ENCODE measurements at places on chromosomes 13 and 19.

GRCh38 chr13:99327761-99328160 lies 20.6 kb upstream of the GPR183 start:
- no peak for DNase-seq

DNA sequence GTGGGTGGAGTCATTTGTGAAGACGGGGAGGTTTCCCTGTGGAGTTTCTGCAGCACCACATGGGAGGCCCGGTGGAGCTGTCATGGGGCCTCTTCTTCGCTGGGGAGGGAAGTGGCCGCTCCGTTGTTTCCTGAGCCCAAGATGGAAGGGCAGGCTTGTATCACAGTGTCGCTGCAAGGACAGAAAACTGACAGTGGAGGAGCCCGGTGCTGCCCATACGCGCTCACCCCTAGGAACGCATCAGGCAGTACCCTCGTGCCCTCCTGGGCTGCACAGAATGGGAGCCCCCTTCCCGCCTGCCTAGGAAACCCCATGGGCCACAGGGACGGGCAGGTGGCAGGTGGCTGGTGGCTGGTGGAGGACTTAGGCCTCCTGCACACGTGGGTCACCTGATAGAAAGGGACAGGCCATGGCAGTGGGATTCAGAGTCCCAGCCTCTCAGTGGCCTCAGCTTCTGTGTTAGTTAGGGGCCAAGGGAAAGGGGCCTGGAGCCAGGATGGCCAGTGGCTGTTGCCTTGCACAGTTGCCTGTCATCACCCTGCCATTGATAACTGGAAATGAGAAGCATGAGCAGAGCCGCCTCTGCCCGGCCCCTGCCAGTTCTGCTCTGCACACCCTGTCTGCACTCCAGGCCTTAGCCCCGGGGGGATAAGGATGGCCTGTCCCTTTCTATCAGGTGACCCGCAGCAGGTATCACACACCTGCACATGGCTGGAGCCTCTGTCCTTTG lies 7.6 kb downstream of the COL4A2 start:
- DNase-seq = no peak

DNA sequence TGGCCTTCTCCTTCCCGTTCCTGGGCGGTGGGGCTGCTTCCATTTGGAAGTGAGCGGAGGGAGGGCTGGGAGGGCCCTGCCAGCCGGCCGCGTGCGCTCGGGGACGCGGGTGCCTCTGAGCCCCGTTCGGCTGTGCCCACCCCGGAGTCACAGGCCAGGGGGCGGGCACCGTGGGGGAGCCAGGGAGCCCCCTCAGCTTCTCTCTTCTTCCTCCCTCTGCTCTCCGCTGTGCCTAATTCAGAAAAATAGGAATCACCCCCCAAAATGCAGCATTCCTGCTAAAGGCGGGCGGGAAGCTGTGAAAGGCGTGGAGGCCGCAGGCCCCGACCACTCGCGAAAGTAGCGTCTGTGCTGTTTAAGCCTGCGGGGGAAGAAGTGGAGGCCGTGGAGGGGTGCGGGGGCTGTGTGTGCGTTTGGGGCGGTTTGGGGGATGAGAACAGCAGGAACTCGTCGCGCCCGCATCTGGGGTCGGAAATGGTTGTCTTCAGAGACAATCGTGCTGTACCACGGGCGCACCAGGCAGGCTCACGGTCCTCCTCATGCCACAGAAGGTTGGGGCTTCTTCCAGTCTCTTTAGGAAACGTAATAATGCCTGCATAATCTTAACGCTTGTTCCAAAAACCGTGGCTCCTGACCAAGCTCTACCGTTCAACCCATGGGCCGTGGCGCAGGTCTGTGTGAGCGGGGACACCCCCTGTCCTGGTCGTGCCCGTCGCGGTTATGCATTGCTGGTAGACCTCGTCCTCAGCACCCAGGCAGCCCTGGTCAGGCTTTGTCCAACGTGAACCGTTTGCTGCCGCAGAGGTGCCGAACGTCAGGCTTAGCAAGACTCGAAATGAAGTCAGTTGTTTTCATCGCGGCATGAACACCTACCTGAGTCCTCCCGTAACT lies 110.4 kb upstream of the SOX1 start:
- no peak for DNase-seq

GRCh38 chr13:111114362-111115060 lies 599 bp upstream of the ARHGEF7 start:
- DNase-seq = peak; percentile 80

DNA sequence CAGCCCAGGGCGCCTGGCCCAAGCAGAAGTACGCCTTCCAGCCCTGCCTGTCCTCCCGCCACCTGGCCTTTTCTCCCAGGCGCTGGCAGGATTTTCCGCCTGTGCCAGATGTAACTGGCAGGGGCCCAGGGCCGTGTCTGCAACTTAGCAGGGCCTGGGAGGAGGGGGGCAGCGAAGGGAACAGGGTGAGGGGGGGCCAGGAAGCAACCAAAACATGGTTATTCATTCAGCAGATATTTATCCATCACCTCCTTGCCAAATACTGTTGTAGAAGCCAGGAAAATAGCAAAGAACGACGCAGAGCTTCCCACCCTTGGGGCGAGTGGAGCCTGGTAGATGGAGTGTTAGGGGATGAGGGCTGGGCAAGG lies 5.6 kb downstream of the TLE6 start:
- peak; percentile 54 for DNase-seq

DNA sequence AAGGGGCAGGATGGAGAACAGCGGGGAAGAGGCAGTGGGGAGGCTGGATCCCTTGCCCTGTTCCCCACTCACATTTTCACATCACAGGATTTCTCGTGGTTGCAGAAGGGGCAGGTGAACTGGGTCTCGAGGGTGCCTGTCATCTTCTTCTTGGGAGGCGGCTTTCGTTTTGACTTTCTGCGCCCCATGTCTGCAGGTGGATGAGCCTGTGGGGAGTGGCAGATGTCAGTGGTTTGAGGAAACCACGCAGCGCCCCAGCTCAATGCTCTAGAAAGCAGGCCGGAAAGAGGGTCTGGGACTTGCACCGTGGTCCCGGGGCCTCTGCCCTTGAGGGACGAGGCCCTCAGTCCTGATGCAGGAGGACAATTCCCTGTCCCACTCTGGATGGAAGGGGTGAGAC lies 4.9 kb downstream of the ELOF1 start:
- DNase-seq = no peak

- DNase-seq = no peak
These were observed 1475.0 kb downstream of the SLITRK1 start for GRCh38 chr13:82407321-82407720.

DNA sequence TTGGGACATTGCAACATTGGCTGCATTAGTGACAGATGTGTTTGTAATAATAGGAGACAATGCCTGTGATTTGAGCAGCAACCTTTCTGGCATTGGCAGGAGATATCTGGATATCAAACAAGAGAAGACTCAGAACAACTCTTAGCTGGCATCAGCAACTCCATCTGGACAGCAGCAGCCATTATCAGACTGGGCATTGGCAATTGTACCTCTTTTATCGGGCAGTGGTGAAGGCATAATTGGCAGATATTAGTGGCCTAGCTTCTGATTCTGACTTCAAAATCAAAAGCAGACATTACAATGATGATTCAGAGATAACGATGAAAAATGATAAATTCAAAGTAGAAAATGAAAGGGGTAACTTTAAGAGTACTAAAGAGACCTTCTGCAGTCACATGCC lies 1193.7 kb downstream of the EFNB2 start:
- no peak for DNase-seq

DNA sequence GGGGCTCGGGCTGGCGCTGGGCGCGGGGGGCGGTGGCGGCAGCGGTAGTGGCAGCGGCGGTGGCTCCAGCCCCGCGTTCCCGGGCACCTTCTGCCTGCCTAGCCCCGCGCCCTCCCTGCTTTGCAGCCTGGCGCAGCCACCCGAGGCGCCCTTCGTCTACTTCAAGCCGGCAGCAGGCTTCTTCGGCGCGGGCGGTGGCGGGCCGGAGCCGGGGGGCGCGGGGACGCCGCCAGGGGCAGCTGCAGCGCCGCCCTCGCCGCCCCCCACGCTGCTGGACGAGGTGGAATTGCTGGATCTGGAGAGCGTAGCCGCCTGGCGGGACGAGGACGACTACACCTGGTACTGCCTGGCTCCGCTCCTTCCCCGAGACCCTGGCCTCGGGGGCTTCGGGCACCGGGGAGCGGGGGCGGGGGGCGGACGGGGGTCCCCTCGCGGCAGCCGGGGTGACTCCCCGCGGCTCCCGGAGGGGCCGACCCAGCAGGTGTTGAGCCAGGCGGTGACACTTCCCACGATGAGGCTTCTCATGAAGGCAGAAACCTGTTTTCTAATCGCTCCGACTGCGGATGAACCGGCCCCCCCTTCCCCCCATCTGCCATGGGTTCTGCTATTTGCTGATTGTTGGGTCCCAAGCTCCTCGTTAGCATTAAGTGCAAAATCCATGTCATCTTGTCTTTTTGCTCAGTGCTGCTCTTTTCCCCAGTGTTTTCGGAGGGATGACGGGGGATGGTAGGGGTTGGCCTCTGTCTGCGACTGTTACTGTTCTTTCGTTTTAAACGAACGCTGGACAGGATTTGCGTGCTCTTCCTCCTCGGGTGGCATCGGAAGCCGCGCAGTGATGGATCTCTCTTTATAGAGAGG lies 943 bp downstream of the SLAIN1 start:
- peak; percentile 37 for DNase-seq

DNA sequence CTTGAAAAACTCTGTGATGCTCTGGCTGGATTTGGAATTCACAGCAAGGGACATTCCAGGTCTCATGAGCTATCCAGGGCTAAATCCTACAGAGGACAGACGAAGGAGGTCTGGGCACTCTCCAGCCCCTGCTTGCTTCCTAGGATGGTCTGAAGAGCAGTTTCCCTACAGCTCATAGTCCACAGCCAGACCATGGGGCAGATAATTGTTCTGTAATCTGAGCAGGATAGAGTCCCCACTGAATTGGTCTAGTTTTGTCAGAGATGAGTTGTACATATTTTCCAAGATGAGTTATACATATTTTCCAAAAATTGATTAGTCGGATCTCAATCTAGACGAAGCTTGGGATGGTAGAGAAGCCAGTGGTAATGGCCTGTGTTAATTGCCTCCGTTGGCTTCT lies 75.6 kb downstream of the C13orf42 start:
- DNase-seq = no peak

DNA sequence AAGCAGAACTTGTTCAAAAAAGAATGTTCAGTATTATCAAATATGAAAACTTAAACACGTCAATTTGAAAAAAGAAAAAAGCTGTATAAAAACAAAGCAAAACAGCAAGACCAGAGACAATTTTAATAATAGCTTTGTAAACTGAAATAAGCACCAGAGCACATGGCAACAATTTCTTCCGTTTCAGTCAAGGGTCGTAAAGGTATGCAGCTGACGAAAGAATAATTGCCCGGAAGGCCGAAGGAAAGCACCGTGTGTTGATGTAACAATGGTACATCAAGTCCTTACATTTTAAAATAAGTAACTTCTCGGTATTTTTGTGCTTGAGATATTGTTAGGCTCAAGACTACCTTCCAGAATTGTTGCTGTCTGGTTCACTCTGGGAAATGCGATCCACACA lies 1.7 kb downstream of the PROSER1 start:
- peak; percentile 33 for DNase-seq

- DNase-seq = peak; percentile 64
These were observed 44.0 kb upstream of the GAS6 start for GRCh38 chr13:113907635-113908617.

- DNase-seq = no peak
These were observed 212.5 kb upstream of the ZNF536 start for GRCh38 chr19:30159636-30160035.

DNA sequence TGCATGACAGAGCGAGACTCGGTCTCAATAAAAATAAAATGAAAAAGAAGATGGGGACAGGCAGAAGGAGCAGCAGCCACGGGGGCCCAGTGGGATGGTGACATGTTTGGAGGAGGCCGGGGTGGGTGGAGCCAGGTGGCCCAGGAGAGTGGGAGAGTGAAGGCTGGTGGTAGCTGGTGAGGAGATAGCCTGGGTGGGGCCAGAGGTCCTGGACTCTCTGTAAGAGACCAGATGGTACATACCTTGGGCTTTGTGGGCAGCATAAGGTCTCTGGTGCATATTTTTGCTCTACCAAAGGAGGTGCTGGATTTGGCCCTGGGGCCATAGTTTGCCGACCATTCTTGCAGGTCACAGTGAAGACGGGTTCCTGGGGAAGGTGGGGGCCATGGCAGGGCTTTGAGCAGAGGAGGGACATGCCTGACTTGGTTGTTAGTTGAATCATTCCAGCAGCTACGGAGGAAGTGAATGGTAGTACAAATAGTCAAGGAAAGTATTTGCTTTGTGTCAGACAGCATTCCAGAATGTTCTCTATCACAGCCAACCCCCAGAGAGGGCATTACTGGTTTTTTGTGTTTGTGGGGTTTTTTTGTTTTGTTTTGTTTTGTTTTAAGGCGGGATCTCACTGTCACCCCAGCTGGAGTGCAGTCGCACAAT lies 69.1 kb downstream of the ARHGEF18 start:
- peak; percentile 37 for DNase-seq

GRCh38 chr13:40617801-40618356 lies 48.6 kb downstream of the FOXO1 start:
- no peak for DNase-seq

GRCh38 chr13:45370922-45371406 lies 30.0 kb upstream of the TPT1 start:
- peak; percentile 85 for DNase-seq

DNA sequence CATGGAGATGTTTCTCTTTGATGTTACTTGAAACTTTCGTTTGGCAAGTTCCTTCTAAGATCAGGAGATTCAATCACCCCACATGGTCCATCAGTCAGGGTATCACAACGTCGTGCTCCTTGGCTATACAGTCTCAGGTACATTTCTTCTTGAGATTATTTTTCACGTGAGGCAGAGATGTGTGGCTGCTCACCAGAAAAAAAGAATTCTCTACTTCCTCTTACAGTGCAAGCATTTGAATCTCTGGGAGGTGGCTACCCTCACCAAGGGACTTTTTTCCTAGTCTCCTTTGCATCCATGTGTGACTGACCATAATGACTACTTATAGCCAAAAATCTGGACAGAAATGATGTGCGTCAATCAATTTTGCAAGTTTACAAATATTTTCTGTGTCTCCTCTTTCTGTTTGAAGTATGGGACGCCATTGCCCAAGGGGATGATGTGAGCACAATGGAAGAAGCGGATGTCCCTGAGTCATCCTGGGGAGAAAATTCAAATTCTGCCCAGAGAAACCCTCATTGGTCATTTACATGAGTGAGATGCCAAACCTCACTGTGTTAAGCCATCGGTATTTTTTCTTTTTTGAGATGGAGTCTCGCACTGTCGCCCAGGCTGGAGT lies 8.6 kb upstream of the LAIR2 start:
- DNase-seq = no peak

- peak; percentile 16 for DNase-seq
These were observed 13.3 kb upstream of the ACP7 start for GRCh38 chr19:39070888-39071287.

DNA sequence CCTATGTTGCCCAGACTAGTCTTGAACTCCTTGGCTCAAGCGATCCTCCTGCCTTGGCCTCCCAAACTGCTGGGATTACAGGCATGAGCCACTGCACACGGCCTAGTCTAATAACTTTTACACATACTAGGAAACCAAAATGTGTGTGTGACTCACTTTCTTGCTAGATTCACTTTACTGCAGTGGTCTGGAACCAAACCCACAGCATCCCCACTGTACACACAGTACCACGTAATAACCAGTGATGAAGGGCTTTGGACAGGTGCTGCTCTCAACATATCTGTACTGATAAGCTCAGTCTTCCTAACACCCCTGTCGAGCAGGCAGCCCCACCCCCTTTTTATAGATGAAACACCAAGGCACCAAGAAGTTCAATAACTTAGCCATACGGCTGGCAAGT lies 5.1 kb downstream of the DNMT1 start:
- no peak for DNase-seq

- no peak for DNase-seq
These were observed 746.4 kb downstream of the PCDH9 start for GRCh38 chr13:66483712-66484111.

GRCh38 chr13:36778083-36778671 lies 40.8 kb upstream of the RFXAP start:
- peak; percentile 75 for DNase-seq

Measured in mesenchymal stem cell (in vitro differentiated cells and primary cell).